ENCODE measurements at places on chromosomes 6 and 20.

- DNase-seq, result no peak
Observed at GRCh38 chr6:42916288-42916687, 435 bp downstream of the PTCRA start.

GRCh38 chr6:11317885-11318771, 85.7 kb upstream of the NEDD9 start:
- no peak for DNase-seq

- DNase-seq, result no peak
Observed at GRCh38 chr6:157434349-157435033, 53.5 kb downstream of the ZDHHC14 start.

- no peak for DNase-seq
Observed at GRCh38 chr20:48795732-48796131, 32.1 kb downstream of the PREX1 start.

DNA sequence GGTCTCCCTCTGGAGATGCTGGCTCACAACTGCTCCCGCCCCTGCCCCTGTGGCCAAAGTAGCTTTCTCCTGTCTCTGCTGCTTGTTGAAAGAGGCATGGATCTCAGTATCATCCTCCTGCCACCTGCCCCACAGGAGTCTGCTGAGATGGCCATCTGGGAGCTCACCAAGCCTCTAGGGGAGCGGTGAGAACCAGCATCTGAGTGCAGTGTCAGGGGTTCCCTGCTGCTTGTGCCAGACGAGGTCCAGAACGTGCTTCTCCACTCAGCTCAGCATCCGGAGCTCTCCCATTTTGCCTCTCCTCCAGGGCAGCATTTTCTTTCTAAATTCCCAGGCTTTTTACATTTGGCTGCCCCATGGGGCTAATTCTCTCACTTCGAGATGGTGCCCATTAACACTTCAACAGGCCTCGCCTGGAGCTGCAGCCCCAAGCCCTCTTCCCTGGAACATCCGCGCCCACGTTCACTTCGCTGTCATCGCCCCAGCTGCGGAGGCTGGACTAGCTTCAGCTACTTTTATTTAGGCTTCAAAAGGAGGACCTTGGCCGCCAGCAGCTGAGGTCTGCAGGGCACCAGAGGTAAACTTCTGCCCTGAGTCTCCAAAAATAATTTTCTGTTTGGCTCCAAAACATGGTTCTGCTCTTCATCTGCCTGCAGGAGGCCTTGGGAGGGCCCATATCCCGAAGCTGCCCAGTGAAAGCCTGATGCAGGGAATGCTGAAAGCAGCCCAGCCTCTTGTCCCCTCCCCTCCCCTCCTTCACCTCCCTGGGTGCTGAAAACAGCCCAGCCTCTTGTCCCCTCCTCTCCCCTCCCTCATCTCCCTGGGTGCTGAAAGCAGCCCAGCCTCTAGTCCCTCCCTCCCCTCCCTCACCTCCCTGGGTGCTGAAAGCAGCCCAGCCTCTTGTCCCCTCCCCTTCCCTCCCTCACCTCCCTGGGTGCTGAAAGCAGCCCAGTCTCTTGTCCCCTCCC, 25.2 kb upstream of the MLN start:
- DNase-seq, result no peak

DNA sequence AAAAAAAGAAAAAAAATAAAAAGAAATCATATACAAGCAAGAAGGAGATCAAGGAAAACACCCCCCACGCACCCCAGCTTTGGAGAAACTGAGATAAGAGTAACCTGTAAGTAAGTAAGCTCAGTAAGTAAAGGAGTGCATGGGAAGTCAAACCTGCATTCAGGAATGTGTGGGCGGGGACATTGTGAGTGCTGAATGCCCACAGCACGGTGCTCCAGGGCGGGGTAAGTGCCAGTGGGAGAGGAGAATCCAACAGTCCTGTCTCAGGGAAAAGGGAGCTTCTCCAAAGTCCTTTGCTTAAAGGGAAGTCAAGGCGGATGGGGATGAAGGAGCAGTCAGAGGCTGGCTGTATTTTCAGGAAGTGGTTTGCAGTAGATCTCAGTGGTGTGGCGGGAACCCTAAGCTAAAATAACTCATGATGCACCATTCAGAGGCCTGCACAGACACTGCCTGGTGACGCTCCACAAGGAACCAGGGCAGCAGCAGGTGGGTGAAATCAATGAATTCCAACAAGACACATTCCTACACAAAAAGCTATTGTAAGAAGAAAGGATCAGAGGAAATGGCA, 368.0 kb downstream of the QKI start:
- no peak for DNase-seq

GRCh38 chr6:98825600-98826230, 8.7 kb upstream of the POU3F2 start:
- DNase-seq, result no peak

DNA sequence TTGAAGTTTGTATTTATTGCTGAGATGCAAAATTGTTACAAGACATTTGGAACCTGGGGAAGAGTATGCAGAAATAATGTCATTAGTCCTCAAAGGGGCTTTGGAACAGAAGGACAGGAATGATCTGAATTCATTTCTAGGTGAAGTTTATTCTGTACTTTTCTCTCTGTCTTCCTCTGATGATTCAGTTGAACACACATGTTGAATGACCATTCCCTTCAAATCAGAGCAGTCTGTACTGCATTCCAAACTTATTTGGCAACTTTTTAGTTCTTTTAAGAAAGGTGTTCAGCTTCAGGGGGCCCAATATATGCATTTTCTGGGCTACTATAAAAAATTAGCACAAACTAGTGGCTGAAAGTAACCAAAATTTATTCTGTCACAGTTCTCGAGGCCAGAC, 213.9 kb upstream of the LAMP5 start:
- DNase-seq, result no peak
